ENCODE measurements at places on chromosomes 1 and 21.

- DNase-seq, result no peak
Measured at GRCh38 chr1:30140566-30140965, 582.8 kb downstream of the MATN1 start.

DNA sequence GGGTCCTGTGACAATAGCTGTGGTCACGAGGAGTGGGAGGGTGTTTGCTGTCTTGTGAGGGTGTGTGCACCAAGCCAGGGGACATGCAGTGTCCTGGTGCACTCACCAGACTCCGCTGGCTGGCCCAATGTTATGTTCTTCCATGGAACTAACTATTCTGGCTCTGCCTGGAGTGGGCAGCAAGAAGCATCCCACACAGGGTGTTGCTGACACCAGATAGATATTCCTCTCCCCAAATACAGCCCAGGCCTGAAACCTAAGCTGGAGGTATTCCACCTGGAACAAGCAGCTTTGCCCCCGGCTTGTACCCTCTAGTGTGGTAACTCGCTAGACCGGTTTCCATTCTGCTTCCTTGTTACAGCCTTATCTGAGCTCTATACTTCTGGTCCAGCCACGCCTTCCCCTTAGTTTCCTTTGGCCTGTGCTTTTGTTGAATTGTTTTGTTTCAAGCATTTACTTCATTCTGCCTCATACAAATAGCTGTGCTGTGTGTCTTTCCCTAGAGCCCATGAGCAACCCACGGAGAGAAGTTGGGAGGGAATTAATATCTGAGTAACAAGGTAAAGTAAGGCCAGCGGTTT, 14.7 kb upstream of the LY9 start:
- no peak for DNase-seq

- DNase-seq, result no peak
Measured at GRCh38 chr1:100512803-100513352, 25.1 kb upstream of the GPR88 start.

GRCh38 chr1:208025031-208025430, 114.1 kb upstream of the CD34 start:
- no peak for DNase-seq

DNA sequence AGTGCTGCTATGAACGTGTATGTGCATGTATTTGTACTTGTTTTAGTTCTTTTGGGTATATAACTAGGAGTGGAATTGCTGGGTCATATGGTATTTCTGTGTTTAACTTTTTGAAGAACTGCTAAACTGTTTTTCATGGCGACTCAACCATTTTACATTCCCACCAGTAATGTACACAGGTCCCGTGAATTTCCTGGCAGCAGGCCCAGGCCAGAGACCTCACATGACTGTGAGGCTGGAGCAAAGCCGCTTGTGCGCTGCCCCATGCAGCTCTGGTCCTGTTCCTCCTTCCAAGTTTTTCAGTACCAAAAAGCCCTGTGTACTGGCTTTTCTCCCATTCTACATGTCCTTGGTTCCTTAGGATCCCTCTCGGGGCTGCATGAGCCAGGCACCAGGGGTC, 29.6 kb downstream of the ACOT11 start:
- no peak for DNase-seq

DNA sequence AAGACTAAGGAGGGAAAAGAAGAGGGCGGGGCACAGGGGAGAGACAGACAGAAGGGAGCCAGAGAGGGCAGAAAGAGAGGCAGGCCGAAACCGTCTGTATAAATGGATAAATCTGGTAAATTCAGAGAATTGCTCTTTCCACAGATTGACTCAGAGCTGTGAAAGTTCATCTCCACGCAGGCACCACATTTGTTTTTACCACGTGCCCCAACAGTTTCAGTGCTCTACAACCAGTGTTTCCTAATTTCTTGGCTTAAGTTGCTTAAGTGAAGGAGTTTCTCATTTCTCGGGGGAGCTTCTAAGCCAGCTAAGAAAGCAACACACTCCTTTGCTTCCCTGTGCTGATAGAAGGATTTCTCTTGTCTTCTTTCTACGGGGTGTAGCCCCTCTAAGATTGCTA, 87.1 kb downstream of the ENAH start:
- peak; percentile 62 for DNase-seq

DNA sequence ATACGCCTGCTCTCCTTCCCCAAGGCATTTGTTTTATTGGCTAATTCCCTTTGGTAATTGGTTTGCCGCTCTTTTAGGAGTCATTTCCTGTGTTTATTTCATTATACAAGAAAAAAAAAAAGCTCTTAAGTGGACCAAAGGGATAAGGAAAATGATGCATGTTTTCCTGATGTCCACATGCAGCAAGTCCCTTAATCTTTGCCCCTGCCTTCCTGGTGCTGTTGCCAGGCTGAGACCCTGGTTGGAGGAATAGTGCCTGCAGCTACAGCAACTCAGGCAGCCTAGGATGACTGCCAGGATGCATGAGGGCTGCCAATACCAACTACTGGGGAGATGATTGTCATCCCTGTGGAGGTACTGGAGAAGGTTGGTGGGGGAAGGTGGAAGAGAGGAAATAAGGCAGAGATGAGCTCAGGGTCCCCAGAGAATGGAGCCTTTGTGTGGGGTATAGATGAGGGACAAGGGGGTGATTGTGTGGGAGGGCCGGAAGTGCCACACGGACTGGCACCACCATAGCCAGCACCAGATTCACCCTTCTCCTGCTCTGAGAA, 6.1 kb upstream of the GATAD2B start:
- no peak for DNase-seq

GRCh38 chr1:14511166-14511680, 87.3 kb upstream of the KAZN start:
- DNase-seq, result no peak

DNA sequence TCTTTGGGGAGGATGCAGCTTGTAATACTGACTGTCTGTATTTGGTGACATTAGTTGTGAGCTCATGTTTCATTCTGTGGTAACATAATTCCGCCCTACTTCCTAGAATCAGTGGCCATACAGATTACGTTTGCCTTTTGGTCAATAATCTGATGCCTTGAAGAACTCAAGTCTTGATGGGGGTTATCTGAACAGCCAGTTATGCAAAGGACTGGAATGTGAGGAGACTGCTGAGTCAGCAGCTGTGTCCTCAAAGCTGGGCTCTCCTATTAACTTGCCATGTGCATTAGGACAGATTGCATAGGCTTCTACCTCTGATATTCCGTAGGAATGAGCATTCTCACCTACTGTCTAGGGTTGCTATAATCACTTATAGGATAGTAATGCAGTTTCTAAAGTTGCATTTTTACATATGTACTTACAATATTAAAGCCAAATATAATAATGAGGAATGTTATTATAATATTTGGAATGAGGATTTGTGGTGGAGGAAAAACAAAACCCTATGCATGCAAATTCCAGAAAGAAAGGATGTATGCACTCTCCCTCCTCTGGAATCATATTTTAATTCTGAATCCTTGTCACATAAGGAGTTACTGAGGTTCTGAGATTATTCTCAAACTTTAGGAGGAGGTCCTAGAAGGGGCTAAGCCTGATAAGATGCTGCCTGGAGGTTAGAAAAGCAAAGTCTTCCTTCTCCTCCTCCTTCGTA, 116.0 kb downstream of the NOS1AP start:
- DNase-seq, result no peak

- no peak for DNase-seq
Measured at GRCh38 chr1:211257826-211258225, 1.3 kb upstream of the RCOR3 start.

DNA sequence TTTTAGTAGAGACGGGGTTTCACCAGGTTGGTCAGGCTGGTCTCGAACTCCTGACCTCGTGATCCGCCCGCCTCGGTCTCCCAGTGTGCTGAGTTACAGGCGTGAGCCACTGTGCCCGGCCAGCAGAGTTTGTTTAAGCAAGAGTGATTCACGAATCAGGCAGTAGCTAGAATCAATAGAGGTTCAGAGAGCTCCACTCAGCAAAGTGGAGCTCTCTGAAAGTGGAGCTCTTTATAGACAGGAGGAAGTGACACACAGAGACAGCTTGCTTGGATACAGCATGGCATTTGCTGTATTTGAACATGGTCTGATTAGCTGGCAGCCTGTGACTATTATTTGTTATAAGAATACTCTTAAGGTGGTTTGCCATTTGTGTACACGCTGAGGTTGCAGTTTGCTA, 27.1 kb upstream of the CD34 start:
- no peak for DNase-seq

- DNase-seq, result no peak
Measured at GRCh38 chr1:25433389-25434186, 2.9 kb downstream of the MACO1 start.

GRCh38 chr1:70503358-70503757, 92.3 kb downstream of the CTH start:
- no peak for DNase-seq

DNA sequence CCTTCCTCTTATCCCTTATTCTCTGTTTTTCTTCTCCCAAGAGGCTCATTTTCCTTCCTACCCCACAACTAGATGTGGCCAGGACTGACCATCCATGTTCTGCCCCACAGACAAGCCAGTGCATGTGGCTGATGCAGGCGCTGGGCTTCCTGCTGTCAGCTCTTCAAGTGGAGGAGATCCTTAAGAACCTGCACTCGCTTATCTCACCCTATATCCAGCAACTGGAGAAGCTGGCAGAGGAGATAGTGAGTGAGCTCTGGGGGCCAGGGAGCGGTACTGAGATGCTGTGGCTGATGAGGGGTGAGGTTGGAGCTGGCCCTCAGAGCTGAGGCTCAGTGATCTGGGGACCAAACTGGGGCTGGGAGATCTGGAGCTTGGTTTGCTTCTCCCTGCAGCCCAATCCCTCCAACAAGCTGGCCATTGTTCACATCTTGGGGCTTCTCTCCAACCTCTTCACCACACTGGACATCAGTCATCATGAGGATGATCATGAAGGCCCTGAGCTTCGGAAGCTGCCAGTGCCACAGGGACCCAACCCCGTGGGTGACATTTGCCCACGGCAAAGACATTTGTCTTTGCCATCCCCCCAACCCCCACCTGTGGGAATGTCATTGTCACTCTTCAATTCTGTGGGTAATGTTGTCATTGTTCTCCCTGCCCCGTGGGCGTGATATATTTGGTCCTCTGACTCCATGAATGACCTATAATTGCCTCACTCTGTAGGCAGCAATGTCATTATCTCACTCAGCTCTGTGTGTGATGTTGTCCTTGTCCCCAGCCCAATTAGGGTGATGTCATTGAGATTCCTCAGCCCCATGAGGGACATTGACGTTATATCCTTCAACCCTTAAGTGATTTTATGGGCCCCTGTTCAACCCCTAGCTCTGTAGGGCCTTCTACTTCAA, 11.2 kb upstream of the DPH2 start:
- DNase-seq, result no peak

GRCh38 chr21:34513129-34513675, 1.2 kb upstream of the KCNE1 start:
- no peak for DNase-seq

GRCh38 chr21:46062471-46063211, 35.3 kb upstream of the COL6A2 start:
- DNase-seq, result no peak

GRCh38 chr1:151175863-151176262, at the start of gene TMOD4:
Gene TMOD4 (minus strand): TSS chr1:151175981. CDS start chr1:151174875, 1,106 bp downstream.
- DNase-seq, result no peak

DNA sequence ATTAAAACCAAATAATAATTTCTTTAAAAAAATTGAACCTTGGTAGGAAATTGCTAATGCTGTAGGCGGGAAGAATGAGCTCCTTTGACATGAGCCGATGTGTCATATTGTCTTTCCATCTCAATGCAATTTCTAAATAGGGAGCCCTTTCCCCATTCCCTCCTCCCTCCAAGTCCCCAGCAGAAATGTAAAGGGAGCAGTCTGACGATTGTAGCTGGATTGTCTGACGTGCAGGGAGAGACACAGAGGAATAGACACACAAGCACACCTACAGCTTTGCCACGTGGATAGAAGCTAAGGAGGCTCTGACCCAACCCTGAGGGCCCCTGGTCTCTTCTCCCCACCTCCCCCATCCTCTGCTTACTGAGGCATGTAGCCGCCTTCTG, 3.6 kb upstream of the SYT6 start:
- no peak for DNase-seq

GRCh38 chr1:226606311-226607267, 58.0 kb downstream of the STUM start:
- no peak for DNase-seq

DNA sequence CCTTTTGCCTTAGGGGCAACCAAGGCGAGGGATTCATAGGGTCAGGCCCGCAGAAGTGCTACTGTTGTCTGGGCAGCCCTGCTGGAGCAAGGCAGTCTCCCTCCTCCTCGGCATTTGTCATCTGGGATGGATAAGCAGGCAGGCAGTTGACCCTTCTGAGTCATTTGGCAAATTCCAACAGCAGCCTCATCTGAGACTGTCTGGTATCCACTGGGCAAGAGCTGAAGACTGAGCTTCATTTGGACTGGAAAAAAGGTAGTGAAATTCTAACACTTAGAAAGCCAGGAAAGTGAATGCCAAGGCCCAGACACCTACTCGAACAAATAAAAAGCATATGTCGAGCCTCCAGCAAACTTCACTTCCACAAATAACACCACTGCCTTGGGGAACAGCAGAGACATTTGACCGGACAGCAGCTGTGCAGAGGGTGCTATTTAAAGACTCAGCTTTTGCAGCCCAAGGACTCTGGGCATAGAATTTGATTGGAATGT, 4.0 kb upstream of the ZBTB40 start:
- no peak for DNase-seq

All from suprapubic skin (tissue), 4 donors.